ENCODE measurements at places on chromosomes 5 and 9.

GRCh38 chr5:37776826-37777225 is 63.0 kb downstream of the GDNF start:
- DNase-seq, result no peak

DNA sequence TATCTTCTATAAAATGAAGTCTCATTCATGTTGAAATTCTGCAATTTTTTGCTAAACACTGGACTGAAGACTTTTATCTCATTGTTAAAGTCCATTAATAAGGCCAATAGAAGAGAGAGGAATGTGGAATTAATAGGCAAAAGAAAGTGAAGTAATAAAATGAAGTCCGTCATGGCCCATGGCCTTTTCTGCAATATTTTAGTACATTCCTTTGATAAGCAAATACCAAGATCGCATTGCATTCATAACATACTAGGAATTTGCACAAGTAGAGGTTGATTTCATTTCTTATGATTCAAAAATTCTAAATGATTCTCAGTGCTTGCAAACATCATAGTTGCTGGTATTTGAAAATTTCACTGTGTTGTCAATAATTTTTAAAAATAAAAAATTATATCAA is 664.0 kb downstream of the NR2F1-AS1 start:
- DNase-seq, result no peak

DNA sequence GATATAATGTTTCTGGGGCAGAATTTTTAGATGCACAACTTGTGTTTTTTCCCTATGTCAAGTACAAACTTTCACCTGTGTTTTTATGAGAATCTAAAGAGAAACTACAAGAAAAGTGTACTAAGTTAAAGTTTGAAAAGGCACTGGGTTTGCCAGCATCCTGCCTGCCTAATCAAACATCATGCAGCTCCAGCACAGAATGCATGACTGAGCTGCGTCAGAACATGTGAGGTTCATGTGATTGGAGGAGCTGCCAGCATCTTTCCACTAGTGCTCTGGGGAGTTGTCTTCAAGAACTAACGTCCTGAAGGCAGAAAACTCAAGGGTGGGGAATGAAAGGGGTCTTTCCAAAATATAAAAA is 46.1 kb upstream of the RIC1 start:
- no peak for DNase-seq

DNA sequence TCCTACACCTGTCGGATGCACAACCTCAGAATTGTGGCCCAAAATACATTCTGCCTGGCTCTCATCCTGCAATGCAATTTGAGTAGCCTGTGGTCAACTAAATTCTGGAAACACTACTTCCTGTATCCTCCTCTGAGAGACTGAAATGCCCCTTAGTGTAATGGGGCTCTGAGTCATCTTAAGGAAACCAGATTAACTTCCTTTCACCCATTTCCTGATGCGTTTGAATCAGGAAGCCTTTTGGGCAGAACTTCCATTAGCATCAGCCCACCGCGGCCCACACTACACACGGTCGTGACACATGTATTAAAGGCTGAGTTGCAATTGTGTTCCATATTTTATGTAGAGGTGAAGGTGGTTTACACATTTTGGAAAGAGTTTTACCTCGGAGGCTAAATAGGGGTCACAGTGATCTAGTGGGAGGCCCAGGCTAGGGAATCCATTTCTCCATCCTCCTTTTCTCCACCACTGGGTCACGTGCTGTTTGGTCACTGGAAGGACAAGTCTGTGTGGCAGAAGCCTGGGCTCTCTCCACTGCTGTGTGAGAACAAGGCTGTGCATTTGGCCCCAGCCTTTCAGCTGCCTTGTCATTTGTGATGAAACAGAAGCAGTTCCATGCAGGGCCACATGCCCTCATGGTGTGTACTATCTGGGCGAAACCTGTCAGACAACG is 55.9 kb downstream of the DAP start:
- no peak for DNase-seq

- DNase-seq, result no peak
Measured at GRCh38 chr9:104941597-104941996, 13.6 kb upstream of the ABCA1 start.

- DNase-seq, result no peak
Measured at GRCh38 chr9:131426545-131426944, 32.7 kb downstream of the PRRC2B start.

DNA sequence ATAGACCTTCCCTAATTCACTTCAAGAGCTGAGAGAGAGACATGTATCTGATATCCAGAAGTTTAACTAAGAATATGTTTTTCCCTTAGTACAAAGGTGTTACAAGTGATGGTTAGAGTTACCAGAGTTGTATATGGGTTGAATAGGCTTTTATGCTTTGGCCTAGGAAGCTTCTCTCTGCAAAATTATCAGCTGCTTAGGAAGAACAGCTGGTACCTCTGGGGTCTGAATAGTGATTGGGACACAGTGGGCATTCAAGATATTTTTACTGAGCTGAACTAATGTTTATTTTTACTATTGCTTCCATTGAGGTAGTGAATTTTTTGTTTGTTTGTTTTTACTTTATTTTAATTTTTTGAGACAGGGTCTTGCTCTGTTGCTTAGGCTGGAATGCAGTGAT is 67.6 kb upstream of the BASP1 start:
- DNase-seq, result no peak

All from stimulated activated CD4-positive, alpha-beta T cell treated with anti-CD3 and anti-CD28 coated beads, Interleukin-1b, Interleukin-23, amount 100 ng/mL, for 1 hour (primary cell).